ENCODE measurements at places on chromosomes 13 and 19.

- no peak for DNase-seq
Observed at GRCh38 chr19:34661357-34661756, 15.6 kb downstream of the SCGB2B2 start.

- no peak for DNase-seq
Observed at GRCh38 chr13:103000157-103000556, 66.1 kb downstream of the SLC10A2 start.

- no peak for DNase-seq
Observed at GRCh38 chr13:95553581-95554385, 1.3 kb downstream of the CLDN10 start.

- no peak for DNase-seq
Observed at GRCh38 chr13:51152701-51153100, 41.6 kb upstream of the C13orf42 start.

Measured in NCI-H524 (cell line).